GM12891 (cell line): ENCODE measurements at places on chromosomes 7 and 10.

- no peak for DNase-seq
These were observed 9.0 kb upstream of the VIM start for GRCh38 chr10:17219024-17219423.

GRCh38 chr7:79494046-79494445 lies 40.6 kb upstream of the MAGI2 start:
- no peak for DNase-seq

GRCh38 chr10:102677331-102678067 lies 33.2 kb downstream of the TRIM8 start:
- DNase-seq = no peak

- DNase-seq = peak; percentile 50
These were observed 570 bp upstream of the PRTFDC1 start for GRCh38 chr10:24952707-24953645.

- no peak for DNase-seq
These were observed 675 bp upstream of the ATE1 start for GRCh38 chr10:121928528-121928884.

- no peak for DNase-seq
These were observed 22.7 kb downstream of the RAMP3 start for GRCh38 chr7:45180084-45180986.

DNA sequence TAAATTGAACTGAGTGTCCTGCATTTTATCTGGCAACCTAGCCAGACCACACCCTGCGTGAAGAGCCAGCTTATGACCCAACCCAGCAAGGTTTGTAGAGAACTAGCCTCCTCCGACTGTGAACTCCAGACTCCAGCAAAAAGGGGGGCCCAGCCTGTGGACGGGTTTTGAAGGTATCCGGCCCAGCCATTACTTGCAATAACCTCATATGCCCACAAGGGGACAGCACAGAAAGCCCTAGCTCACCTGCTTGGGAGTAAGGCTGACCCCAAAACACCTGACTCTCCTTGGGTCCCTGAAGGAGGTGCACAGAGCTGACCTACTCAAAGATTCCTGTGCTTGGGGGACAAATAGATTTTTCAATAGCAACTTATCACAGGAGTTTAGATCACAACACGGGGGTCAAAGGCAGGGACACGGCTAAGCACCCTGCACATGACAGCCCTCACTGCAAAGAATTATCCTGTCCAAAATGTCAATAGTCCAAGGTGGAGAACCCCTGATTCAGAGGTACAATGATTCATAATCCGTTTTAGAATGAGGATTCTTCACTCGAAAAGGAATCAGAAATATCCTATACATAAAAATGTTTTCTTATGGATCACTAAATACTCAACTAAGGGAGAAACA lies 4.6 kb downstream of the TRPV6 start:
- peak; percentile 56 for DNase-seq

GRCh38 chr7:78493401-78493800 lies 694.8 kb downstream of the PHTF2 start:
- DNase-seq = no peak

DNA sequence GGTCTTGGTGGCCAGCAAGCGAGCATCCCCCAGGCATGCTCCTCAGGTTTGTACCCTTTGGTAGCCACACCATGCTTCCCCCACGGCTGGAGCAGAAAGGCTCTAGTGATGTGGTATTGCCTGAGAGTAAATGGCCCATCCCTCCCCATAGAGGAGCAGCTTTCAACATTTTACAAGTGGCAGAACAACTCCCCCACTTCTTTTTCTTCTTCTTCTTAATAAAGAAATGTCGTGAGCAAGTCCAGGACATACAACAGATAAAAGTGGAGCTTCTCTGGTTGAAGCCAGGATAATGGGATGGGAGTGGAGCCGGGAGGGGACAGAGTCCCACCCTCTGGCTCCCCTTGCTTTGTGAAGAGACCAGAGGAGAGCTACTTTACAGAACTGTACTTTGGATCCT lies 131.5 kb downstream of the ANLN start:
- DNase-seq = no peak

GRCh38 chr10:96685306-96685705 lies 35.0 kb downstream of the PIK3AP1 start:
- DNase-seq = no peak

- no peak for DNase-seq
These were observed 40.8 kb upstream of the LRRN3 start for GRCh38 chr7:111049971-111050680.

DNA sequence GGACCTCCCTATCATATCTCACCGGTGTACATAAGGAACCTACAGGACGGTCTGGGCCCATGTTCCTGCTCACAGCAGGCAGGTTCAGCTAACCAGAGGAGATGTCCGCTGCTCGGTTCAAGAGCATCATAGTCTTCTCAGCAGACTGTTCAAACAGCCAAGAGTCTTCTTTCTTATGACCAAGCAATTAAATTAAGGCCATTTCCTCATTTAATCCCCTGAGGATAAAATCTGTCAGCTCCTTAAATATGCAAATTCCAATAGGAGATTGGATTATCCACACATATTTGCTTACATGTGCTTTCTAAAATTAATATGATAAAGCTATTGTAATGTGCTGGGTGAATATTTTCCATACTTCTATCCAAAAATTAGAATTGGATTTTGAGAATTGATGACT lies 59.7 kb downstream of the LMBR1 start:
- DNase-seq = no peak

DNA sequence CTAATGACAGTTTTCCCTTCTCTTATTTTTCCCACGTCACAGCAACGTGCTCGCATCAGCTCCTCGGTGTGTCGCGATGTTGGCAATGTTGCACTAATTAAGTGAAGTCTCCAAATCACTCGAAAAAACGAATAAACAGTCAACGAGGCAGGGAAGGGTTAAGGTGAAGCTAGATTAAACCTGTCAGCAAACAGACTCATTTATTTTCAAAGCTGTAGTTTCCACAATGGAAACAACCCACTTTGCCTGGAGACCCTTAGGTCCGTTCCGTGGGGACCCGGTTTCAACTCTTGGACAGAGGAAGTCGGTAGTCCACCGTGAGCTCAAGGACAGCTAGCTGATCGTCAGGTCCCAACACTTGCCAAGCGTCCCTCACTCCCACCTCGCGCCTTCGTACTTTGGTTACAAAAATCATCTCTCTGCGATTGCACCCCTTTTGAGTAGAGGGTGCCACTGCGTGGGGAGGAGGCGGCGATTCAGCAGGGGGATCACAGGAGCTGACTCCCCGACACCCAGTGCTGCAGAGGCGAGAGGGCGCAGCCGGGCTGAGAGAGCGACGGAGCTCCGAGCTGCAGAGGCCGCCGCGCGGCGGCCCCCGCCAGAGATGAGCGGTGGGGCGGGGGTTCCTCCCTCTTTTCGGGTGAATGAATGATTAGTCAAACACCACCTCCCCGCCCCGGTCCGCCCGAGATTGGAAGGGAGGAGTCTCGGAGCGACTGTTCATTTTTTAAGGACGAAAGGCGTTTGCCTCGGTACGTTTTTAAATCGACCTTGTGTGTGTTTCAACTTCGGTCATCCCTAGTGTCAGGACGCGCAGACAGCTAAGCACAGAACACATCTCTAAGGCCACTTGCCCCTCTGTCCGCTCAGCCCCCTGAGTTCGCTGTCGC lies 1.3 kb upstream of the BMPER start:
- DNase-seq = peak; percentile 13

DNA sequence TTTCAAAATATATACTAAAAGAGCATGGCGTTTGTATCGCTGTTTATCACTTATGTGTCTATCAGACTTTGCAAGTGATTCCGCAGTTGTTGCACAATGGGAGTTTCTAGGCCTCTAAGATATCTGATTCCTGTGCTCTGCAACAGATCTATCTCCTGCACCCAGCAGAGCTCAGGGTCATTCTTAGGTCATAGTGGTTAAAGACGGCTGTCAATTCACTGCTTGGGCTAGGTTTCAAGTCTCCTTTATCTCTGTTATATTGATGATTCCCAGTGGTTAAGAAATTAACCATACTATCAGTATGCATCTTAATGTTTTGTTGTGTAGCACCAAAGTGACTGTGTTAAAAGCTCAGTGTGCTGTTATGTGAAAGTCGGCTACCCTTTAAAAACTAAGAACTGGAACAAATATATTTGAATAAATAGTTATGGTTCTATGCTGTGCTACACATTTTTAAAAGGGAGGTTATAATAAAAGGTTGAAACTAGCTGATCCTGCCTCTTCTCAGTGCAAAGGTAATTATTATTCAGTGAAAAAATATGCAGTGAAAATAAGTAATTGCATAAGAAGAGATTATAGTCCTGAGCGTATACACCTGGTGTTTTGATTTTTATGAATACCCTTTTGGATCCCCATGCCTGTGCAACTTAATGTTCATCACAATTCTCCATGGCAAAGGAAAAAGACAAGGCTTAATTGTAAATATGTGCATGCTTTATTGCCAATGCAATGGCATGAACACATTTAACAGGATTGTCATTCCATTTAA lies 24.0 kb downstream of the HOXA1 start:
- DNase-seq = no peak

DNA sequence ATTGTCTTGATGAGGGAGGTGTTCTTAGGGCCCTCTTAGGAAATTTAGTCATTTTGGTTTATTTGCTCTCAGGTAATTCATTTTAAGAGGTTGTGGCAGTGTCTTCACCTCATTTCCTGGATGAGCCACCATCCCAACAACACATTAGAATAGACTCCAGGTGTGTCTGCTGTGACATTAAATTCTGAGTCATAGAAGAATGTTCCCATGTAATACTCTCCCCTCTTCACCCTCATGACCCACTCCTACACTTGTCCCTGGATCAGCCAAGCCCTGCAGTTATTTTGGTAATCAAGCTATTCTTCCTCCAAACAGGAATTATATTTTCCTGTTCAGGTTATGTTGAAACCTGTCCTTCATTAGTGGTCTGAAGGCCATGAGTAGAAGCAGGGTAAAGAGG lies 944.1 kb downstream of the SORCS3 start:
- no peak for DNase-seq

DNA sequence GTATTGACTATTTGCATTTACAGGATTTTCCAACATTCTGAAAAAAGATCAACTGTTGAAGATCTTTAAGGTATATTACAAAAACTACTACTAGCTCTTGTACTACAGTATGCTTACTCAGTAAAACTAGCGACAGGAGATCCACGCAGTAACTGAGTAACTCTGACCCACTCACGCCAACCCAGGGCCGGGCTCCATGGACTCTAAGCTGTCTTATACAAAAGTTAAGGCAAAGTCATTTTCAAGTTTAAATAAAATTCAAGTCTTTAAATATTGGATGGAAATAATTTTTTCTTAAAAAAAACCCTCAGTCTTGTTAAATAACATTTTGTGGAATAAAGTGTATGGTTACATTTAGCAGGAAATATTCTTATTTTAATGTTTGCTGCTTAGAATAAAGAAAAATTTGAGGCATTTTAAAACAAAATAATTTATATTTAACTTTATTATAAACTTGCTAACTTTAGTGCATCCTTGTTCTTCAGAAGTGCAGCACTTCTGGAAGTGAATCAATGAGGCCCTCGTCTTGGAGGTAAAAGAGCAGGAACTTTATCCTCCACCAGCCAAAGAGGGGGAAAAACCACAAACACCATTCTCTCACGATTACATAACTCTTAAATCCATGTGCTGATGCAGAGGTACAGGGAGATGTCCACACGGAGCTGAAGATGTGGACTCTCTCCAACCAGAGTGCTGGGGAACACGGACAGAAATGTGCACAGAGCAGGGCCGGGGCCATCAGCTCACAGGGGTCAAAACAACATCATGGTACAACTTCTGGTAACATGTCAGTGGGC lies 119.9 kb downstream of the LARP4B start:
- no peak for DNase-seq

- no peak for DNase-seq
These were observed 127.2 kb upstream of the SLC25A13 start for GRCh38 chr7:96449094-96449493.

GRCh38 chr7:47380325-47381133 lies 201.4 kb downstream of the TNS3 start:
- DNase-seq = no peak

- DNase-seq = no peak
These were observed 197.7 kb upstream of the POT1 start for GRCh38 chr7:125127304-125127703.

- DNase-seq = no peak
These were observed 212.0 kb downstream of the TSPAN12 start for GRCh38 chr7:120645966-120646365.

GRCh38 chr10:8776926-8777622 lies 722.6 kb downstream of the GATA3 start:
- no peak for DNase-seq

DNA sequence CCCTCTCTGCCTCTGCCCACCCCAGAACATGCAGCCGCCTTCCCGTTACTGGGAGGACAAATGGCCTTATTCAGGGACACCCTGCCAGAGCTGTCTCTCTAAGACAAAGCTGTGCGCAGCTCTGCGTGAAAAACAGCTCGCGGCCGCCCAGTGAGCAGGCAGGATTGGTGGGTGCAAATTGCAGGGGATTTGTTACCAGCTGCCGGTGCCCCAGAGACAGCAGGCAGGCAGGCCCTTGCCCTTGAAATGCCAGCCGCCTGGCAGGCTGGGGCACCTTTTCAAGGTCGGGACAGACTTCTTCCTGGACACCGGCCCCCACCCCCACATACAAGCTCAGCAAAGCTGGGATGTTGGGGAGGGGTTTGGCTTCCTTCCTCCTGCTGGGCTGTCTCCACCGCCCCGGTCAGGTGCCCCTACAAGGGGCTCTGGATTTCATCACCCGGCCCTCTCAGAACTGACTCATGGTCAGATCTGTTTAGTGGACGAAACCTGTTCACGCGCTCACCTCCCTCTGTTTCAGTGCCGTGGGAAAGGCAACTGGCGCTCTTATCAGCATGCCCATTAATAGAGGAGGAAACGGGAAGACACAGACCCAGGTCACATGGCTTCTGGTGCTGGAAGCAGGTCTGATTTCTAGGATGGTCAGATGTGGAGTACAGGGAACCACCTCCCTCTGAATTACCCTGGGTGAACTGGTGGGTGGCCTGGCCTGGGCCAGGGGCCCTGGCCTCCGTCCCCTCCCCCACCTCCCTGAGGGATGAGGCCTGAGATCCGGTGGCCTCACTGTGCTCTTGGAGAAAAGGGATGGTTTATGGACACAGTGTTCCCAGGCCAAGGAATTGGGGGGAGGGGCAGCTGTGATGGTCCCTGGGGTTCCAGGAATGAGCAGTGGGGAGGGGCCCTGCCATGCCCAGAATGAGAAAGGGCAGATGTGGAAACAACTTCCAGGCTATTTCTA lies 123.9 kb upstream of the PPIF start:
- no peak for DNase-seq

GRCh38 chr7:112433289-112433688 lies 17.0 kb upstream of the IFRD1 start:
- DNase-seq = no peak

DNA sequence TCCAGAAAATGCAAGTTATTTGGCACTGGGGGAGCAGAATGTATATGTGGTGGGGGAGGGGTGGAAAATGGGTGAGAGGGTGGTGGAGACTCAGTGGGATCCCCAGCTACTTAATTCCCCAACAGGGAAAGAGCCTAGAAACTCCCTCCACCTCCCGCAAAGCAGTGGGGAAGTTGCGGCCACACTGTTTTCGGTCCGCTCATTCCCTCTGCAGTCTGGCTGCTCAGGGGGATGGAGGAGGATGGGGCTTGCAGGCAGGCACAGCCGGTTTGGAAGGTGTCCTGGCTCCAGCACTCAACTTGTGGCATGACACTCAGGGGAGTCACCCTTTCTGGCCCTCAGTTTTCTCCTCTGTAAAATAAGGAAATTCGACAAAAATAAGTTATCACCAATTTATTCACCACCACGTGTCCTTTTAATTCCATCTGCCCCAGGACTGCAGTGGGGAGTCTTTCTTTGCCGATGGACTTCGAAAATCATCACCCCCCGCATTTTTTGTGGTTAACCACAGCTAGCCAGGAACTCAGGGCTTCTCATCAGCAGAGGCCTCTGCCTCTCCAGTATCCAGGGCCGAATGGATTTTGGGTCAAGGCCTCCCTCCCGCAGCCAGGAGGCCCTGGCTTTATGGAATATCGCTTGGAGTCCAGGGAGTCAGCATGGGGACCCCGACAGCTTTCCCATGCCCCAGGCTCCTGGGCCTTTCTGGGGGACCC lies 1.6 kb upstream of the HTRA1 start:
- DNase-seq = no peak
